ENCODE measurements at places on chromosomes 1 and 21.

- no peak for DNase-seq
Measured at GRCh38 chr1:198969981-198970380, 331.1 kb downstream of the PTPRC start.

- no peak for DNase-seq
Measured at GRCh38 chr1:11052839-11053757, 6.1 kb upstream of the MASP2 start.

- no peak for DNase-seq
Measured at GRCh38 chr1:170461291-170461747, 70.6 kb upstream of the GORAB start.

DNA sequence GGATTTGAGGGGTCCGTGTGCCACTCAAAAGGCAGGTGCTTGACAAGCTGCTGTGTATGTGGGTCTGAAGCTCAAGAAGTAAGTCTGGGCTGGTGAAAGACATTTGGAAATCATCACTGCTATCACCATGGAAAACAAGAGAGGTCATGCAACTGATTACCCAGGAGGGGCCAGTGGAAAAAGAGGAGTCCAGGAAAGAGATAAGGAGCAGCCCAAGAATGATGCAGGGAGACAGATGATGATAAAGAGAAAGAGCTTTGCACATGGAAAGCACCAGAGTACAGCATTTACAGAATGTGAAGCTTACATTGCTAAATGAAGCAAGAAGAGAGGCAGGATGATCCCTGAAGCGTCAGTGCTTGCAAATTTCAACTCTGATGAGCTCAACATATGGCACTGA, 203.2 kb downstream of the SETD4 start:
- no peak for DNase-seq

GRCh38 chr1:207025146-207025880, 7.2 kb downstream of the C1orf116 start:
- no peak for DNase-seq

DNA sequence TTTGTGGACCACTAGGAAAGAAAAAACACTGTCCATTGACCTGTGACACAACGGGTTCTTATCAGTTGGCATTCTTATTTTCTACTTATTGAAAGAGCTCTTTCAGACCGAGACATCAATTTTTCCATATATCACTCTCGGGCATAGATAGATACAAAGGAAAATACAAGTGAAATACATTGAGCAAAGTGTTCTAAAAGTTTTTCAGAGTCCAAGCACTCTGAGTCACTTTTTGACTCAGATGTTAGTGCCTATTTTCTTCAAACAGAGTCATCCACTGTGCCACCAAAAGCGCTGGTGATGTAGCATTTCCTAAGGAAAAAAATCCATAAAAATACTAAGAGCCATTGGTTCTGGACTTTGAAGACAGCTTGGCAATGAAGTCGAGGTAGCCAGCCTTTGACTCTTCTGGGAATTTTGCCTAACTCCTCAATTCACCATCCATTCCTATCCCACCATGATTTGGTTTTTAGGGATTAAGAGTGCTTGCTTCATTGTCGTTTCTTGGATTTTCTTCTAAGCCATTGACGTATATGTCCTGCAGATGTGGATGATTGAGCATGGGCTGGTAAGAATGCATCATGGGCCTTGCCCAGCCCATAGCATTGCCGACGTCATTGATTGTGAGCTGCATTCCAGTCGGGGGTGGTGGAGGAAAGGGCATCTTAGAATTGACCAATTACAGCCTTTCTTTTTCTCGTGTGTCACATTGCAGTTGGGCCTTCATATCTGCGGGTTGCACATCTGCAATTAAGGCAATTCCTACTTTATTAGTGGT, 10.6 kb downstream of the GALNT2 start:
- no peak for DNase-seq

DNA sequence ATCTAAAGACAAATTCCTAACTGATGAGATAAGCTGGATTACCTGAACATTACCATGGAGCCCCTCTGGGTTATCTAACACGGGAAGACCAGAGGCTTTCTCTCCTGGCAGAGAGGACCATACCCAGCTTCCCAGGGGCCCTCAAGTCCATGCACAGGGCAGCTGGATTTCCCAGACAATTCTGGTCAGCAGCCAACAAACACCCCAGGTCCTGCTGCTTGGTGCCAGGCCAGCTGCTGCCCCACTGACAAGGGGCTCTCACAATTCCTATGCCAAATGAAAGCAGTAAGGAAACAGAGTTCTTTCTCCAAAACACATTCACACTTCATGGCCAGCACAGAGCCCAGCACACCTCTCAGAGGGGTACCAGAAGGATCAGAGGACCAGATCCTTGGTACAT, 114.2 kb downstream of the HLCS start:
- no peak for DNase-seq

DNA sequence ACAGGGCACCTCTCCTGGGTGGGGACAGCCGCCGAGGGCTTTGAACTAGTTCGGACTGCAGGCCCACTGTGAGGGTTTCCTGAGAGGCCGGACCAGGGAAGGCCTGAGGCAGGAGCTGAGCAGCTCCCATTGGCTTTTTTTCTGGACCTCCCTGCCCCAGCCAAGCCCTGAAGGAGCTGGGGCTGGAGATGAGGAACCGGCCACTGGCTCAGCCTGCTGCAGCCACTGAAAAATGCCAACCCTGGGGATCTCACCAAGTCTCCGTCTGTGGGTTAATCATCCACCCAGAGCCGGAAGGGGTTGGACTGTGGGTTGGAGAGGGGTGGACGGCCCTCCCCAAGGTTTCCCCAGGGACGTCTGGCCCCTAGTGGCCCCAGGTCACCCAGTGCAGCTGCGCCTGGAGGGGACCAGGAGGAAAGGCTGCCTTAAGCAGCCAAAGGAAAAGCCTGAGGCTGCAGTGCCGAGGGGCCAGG, 2.5 kb downstream of the VWA1 start:
- DNase-seq: no peak

- no peak for DNase-seq
Measured at GRCh38 chr1:12692967-12693782, 22.7 kb upstream of the AADACL3 start.

DNA sequence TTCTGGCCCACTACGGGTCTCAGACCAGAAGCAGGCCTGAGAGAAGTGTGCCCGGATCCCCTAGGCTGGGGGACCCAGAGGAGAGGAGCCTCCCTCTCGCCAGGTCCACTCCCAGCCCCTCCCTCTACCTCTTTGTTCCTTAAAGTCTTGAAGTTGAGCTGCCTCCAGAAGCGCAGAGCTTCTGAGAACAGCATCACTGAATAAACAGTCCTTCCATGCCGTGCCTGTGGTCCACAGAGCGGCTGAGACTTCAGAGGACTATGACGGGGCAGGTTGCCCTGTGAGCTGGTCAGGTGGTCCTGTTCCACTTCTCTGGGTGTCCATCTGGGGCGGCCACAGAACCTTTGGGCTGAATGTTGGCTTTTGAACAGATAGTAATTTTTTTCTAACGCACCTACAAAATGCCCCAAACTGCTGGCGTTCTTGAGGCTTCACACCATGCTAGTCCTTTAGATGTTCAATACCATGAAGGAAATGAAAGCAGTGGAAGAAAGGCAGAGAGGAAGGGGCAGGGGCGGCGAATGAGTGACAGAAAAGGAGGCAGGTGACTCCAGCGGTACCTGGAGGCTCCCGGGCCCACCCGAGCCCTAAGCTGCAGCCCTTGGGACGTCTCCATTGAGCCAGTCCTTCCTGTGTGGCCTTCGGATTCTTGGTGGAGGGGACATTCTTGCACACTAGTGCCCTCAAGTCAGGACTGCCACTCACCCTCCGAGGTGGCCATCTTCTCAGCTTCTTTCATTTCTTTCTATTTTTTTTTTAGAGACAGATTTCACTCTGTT, 239.3 kb upstream of the VAMP3 start:
- DNase-seq: no peak

DNA sequence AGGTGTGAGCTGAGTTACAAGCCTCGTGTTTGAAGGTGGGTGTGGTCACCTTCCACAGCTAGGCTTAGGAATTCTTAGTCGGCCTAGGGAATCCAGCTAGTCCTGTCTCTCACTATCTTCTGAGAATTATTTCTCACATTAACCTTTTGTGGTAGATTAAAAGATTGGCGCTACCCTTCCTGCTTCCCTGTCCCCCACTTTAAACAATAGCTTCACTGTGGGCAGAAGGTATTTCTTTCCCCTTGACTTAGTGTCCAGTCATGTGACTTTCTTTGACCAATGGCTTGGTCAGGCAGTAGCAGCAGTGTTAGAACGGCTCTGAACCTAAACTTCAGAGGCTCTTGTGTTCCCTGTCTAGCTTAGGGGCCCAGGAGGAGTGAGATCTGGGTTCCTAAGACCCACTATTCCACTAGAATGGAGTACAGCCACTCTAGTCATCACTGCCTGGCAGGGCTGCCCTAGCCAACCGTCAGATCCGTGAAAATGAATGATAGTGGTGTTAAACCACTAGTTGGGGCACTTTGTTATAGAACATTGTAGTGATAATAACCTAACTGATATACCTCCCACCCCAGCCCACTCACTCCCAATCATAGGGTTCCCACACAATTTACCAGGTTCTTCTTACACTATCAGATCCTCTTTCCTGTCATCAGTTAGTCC, 13.9 kb upstream of the C1orf141 start:
- no peak for DNase-seq

- no peak for DNase-seq
Measured at GRCh38 chr1:237799762-237800474, 90.8 kb downstream of the ZP4 start.

GRCh38 chr1:227761621-227762230, 26.5 kb downstream of the SNAP47 start:
- DNase-seq: no peak

GRCh38 chr1:112882271-112882744, 73.7 kb downstream of the SLC16A1 start:
- no peak for DNase-seq

DNA sequence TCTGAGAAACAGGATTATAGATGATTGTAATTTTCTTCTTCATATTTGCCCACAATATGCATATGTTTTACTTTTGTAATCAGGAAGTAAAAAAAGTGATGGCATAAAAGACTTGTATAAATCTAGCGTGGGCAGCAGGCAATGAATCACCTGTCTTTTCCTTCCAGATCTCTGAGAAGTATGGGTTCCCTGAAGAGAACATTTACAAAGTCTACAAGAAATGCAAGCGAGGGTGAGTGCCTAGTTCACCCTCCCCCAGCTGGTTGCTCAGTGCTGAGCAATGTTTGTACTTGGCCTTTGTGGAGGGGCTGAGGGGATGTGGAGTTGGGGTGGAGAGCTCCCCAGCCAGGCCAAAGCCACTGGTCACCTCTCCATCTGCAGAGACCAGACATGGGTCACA, 30.7 kb downstream of the GRHL3 start:
- DNase-seq: no peak

GRCh38 chr1:25797939-25798338, 2.1 kb upstream of the SELENON start:
- no peak for DNase-seq

GRCh38 chr1:9253004-9253403, 18.4 kb downstream of the H6PD start:
- DNase-seq: no peak

GRCh38 chr1:6243053-6243834, 735 bp upstream of the HES3 start:
- no peak for DNase-seq

DNA sequence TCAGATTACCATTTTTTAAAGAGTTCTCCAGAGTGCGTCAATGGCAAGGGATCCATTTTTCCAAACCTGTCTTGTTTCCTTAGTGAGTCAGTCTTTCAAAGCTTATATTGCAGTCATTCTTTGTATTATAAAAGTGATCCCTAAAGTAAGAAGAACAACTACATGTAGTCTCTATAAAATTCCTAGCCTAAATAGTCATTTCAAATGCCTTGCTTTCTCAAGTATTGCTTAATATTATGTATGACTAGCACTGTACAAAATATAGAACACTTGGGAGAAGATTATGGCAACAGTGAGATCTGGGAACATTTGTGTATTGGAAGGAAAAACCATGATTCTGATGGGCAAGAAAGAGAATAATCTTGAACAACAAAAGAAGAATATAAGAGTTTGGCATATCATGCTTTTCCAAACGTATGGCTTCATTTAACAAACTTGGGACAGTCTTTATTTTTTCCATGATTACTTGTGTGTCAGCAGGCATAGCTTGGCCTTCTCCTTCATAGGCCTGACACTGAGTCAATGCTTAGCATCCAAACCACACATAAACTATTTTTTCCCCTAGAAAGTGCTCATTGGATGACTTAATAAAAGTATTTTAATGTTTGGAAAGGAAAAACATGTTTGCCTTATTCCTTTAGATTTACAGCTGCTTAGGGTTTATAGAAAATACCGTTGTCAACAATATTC, 547.4 kb downstream of the LTN1 start:
- no peak for DNase-seq

- DNase-seq: no peak
Measured at GRCh38 chr1:113074237-113074636, 1.2 kb downstream of the LRIG2 start.

- no peak for DNase-seq
Measured at GRCh38 chr21:41815652-41816582, 49.1 kb upstream of the RIPK4 start.

GRCh38 chr1:163826500-163826899, 504.7 kb downstream of the NUF2 start:
- no peak for DNase-seq

DNA sequence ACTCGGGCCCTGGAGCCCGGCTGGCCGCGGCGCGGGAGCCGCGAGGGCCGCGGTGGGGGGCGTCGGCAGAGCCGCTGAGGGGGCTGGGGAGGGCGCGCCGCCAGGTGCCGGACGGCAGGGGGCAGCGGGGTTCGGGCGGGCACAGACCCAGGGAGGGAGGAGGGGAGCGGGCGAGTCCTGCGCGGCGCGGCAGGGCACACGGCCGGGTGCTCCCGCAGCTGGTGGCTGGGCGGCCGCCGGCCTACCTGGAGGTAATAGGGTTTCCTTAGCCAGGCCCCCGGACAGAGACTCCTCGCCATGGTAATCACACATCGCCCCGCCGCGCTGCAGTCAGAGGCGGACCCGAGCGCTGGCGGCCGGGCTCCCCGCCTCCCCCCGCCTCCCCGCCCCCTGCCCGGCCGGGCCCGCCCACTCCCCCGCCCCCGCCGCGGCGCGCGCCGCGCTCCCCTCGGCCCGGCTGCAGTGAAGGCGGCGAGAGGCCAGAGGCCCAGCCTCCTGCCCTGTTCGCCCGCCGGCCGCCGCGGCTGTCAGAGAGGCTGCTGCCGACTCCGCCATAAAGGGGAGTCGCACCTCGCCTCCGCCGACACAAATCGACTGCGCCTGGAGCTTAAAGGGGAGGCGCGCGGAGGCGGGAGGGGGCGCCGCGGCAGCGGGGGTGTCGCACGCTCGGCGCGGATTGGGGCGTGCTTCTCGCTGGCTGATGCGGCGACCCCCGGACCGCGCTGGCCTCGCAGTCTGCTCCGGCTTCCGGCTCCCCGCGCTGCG, at the start of gene DIPK1A:
DIPK1A (minus strand) TSS at position 332 of the 765 bp plus-strand sequence; CDS start at position 299, 33 bp downstream.
- peak; percentile 58 for DNase-seq

- DNase-seq: no peak
Measured at GRCh38 chr21:45366931-45367401, 38.0 kb upstream of the COL18A1 start.

All from mesothelial cell of epicardium (in vitro differentiated cells).